CD4-positive, alpha-beta T cell treated with Interleukin-12 subunit alpha and Interleukin-12 subunit beta, for 1 hour (primary cell): ENCODE measurements at places on chromosomes 7 and 10.

- no peak for DNase-seq
Measured at GRCh38 chr10:25178411-25178810, 3.6 kb downstream of the GPR158 start.

- no peak for DNase-seq
Measured at GRCh38 chr10:43391496-43391895, 17.5 kb downstream of the HNRNPF start.

- peak; percentile 50 for DNase-seq
Measured at GRCh38 chr10:95246582-95247051, 44.2 kb downstream of the PDLIM1 start.

DNA sequence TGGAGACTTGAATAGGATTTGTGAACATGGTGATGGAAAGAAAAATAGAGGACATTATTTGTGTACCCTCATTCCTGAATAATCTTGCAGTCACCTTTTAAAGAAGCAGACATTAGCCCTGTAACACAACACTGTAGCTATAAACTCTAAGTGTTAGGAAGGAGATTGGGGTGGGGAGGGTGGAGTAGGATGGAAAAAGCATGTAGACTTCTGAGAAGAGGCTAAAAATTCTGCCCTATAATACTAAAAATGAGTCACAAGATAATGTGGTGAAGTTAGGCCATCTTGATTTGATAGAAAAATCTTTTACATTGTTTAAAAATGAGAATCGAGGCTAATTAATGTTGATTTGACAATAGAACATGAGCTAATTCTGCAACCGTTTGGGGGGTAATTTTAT lies 128.8 kb downstream of the LCOR start:
- no peak for DNase-seq

- no peak for DNase-seq
Measured at GRCh38 chr7:74544706-74545469, 91.2 kb downstream of the GTF2IRD1 start.

DNA sequence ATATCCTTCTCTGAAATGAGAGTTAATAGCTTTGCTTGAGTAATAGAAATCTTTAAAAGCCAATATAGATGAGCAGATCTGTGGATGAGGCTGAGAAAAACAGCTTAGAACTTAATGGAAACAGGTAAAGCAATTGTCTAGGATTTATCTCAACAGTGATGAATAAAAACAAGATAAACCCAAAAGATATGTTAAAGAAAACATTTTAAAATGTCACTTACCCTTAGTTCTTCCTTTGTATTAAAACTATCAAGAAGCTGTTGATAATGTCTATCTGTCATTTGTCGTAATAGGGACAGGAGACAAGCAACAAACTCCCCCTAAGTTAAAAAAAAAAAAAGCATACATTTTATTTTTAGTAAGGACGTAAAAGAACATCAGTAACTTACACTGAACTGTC lies 272.1 kb upstream of the IMMP2L start:
- no peak for DNase-seq

DNA sequence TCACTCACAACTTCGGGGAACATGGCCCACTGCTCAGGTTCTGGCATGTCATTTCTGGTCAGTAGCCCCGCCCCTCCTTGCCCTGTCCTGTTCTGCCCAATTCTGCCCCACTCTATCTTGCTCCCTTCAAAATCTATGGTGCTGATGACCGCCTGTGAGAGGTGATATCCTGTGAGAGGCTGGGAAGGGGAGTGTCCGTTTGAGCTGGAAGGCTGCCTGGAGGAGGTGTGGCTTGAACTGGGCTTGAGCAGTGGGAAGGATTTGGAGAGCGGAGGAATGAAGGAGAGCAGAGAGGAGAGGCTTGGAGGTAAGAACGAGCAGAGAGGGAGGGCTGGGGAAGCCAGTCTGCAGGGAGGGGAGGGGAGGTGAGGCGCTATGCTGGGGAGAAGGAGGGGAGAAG lies 145.3 kb downstream of the RPS24 start:
- no peak for DNase-seq

GRCh38 chr10:50322077-50322476 lies 70.8 kb upstream of the ASAH2 start:
- DNase-seq: peak; percentile 5

- DNase-seq: no peak
Measured at GRCh38 chr7:48183370-48183743, 12.1 kb downstream of the ABCA13 start.

- DNase-seq: peak; percentile 56
Measured at GRCh38 chr10:119283818-119284217, 76.4 kb downstream of the GRK5 start.

GRCh38 chr10:11489591-11489990 lies 121.9 kb downstream of the USP6NL start:
- DNase-seq: no peak

- DNase-seq: no peak
Measured at GRCh38 chr7:74029991-74030415, 2.0 kb downstream of the ELN start.

DNA sequence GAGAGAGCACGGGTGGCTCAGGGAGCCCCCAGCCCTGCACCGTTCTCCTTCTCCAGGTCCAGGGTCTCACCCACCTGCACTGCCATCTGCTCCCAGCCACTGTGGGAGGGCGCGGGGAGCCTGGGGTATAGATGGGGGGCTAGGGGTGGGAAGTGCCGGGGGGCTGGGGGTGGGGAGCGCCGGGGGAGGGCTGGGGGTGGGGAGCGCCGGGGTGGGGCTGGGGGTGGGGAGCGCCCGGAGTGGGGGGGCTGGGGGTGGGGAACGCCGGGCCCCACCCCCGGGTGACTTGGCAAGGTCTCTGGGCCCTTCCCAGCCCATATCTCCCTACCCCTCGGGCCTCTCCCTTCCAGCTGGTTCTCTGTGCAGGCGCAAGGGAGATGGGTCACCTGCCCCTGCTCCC lies at the start of gene GRIFIN:
GRIFIN (minus strand) TSS at position 101 of the 400 bp plus-strand sequence; CDS start at position 86, 15 bp downstream.
- no peak for DNase-seq

GRCh38 chr10:25682203-25682851 lies 251.7 kb upstream of the MYO3A start:
- DNase-seq: no peak

DNA sequence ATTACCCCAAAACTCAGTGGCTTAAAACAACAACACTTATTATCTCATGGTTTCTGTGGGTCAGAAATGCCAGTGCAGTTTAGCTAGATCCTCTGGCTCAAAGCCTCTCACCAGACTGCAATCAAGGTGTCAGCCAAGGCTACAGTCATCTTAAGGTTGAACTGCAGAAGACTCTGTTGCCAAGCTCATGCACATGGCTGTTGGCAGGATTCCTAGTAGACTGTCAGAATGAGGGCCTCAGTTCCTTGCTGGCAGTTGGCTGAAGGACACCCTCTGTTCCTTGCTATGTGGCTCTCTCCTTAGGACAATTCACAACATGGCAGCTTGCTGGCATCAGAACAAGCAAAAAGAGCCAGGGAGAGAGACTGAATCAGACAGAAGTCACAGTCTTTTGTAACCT lies 34.7 kb downstream of the TOMM7 start:
- DNase-seq: no peak

GRCh38 chr10:45180946-45181875 lies 134.2 kb downstream of the OR13A1 start:
- no peak for DNase-seq

GRCh38 chr7:99969298-99969697 lies 6.5 kb downstream of the AZGP1 start:
- DNase-seq: no peak

GRCh38 chr10:125231813-125232475 lies 71.6 kb upstream of the CTBP2 start:
- no peak for DNase-seq

GRCh38 chr7:41163991-41164390 lies 538.9 kb downstream of the INHBA start:
- no peak for DNase-seq

DNA sequence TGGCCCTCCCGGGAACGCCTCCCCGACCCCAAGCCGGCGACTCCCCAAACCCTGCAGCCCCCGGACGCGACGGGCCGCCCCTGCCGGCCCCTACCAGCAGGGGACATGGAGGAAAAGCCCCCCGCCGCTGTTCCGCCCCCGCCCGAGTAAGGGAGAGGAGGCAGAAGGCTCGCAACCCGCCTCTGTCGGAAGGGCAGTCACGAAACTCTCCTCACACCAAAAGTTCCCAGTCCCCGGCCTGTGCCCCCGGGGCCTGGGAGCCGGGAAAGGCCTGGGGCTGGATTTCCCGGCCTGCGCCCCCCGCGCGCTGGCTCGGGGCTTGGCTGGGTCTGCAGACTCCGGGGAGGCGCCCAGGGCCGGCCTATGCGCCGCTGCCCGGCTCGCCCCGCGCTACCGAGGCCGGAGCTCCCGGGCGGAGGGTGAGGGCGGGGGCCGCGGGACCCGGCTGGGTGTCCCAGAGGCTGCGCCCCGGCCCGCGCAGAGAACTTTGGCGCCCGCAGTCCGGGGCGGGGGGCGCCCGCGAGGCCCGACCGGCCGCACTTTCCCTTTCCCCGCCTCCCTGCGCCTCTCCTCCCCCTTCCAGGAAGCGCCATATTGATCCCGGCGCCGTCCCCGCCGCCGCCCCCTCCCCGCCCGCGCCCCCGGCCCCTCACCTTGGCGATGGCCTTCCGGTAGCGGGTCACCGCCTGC lies 728 bp downstream of the PARD3 start:
- DNase-seq: no peak

DNA sequence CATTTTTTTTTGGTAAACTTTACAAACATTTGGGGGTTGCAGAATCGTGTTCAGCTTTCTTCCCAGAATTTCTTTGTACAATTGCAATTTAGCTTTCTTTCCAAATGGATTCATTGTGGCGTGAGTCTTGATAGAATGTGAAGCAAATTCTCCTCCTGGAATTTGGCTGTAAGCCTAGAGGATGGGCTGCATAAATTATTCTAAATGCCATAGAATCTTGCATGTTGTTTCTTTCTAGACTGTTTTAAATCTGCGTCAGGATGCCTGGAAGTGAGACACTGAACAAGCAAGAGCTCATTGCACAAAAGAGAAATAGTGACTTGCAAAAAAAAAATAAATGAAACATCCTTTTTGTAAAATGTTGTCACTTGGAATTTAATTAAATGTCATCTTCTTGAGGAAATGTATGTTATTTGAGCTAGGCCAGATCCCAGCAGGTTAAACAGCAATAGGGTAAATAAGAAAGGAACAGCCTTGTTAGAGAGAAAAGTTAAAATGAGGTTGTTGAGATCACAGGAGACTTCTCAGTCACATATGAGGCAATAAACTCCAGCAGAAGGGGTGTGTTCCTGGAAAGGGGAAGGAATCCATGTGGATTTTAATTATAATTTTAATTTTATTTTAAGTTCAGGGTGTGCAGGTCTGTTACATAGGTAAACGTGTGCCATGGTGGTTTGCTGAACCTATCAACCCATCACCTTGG lies 483.0 kb downstream of the PLXDC2 start:
- DNase-seq: no peak

- no peak for DNase-seq
Measured at GRCh38 chr7:16836481-16836880, 31.7 kb upstream of the AGR2 start.

DNA sequence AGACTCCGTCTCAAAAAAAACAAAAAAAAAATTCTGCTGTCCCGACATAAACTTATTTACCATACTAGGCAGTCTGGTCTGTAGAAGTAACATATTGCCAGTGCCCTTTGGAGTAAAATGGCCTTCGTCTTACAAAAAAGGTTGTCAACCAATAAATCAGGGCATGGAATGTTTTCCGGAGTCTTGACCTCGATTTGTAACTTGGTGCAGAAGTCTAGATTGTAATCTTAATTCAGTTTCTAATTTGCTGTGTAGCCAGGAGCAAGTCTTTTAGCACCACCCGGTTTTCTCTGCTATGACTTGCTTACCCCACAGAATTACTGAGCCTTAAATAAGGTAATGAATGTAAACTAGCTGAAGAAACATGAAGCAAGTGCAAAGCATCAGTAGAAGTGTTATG lies 23.2 kb downstream of the UBN2 start:
- DNase-seq: no peak

- DNase-seq: no peak
Measured at GRCh38 chr10:88392222-88392621, 190.9 kb downstream of the RNLS start.

GRCh38 chr10:125788156-125789034 lies 12.8 kb upstream of the MMP21 start:
- DNase-seq: no peak

- DNase-seq: no peak
Measured at GRCh38 chr10:19966751-19967150, 150.5 kb downstream of the PLXDC2 start.
